Amniotic epithelial cell (primary cell): ENCODE measurements at places on chromosomes 1 and 21.

- DNase-seq: peak; percentile 55
These were observed 720.2 kb downstream of the LTN1 start for GRCh38 chr21:28272272-28272992.

DNA sequence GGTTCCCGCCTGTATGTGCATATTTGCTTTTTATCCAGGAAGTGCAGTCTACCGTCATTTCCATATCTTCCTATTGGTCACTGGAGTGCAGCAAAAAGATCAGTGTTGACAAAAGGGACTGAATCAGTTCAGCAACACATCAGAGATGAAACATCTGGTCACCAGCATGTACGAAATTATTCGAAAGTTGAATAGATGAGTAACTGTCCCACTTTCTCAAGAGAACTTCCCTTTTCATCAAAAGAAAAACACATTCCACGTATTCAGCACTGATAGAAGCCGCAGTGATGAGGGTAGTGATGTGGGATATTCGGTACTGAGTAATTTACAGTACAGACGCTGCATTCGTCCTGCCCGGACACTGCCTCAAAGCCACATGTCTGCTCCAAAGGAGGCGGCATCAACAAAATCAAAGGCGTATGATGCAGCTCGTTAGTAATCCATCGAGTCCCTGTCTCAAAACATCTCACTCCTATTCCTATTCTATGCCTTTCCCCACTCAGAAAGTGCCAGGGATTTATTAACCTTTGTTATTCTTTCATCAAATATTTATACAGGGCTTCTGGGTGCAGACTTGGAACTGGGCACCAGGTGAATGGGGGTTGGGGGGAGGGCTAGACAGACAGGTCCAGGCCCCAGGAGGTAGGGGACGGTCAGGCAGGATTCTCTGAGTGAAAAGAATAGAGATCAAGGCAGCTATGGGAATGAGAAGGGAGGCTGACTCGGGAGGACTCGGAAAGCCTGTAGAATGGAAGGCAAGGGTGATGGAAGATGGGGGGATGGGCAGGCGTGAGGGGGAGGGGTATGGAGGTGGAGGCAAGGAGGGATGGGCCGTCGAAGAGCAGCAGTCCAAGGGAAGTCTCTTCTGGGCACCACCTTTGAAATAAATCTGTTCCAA is 79.5 kb upstream of the SLC45A1 start:
- DNase-seq: peak; percentile 86

DNA sequence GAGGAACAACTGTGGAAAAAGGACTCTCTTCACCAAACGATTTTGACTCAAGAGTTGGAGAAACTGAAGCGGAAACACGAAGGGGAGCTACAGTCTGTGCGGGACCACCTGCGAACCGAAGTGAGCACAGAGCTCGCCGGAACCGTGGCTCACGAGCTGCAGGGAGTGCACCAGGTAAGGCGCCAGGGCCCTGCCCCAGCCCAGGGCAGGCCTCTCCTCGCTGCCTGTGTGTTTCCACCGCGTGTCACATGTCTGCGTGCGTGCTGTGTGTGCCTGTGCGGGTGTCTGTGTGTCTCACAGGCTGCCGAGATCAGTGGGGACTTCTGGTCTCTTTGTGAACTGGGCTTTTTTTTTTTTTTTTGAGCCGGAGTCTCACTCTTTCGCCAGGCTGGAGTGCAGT is 43.0 kb downstream of the PCNT start:
- DNase-seq: no peak

GRCh38 chr1:2067981-2068380 is 17.8 kb downstream of the PRKCZ start:
- DNase-seq: no peak

DNA sequence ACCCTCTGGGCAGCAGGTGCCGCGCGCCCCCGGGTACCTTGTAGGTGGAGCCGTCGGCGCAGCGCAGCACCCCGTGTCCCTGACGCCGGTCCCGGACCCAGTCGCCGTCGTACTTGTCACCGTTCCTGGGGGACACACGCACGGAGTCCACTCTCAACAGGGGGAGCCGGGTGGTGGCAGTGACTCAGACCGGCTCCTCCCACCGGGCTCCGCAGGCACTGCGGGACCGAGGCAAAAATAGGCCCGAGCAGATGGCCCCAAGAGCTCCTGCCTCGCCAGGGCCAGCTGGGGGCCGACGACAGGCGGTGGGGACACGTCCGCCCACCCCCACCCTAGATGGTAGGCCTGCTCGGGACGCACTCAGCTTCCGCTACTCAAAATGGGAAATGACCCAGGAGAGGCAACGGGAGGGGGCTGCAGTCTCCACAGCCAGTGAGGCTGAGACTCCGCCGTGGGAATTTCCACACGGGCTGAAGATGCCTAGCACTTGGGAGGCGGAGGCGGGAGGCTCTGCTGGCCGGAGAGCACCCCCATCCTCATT is 6.3 kb downstream of the MORN1 start:
- DNase-seq: no peak

DNA sequence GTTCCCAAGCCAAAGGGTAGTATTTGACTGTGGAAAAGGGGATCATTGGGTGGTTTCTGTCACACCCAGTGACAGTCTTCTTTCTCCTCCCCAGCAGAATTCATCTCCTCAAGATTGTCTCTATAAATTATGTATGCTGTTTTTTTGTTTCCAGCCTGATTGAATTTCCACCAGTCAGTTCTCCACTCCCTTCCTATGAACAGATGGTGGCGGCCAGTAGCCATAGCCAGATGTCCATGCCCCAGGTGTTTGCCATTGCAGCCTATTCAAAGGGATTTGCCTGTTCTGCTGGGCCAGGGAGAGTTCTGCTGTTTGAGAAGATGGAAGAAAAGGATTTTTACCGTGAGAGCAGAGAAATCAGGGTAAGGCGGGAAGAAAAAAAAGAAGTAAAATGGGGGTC is 12.9 kb downstream of the CFAP57 start:
- no peak for DNase-seq

GRCh38 chr1:31811605-31812004 is 4.2 kb downstream of the SPOCD1 start:
- DNase-seq: peak; percentile 62

DNA sequence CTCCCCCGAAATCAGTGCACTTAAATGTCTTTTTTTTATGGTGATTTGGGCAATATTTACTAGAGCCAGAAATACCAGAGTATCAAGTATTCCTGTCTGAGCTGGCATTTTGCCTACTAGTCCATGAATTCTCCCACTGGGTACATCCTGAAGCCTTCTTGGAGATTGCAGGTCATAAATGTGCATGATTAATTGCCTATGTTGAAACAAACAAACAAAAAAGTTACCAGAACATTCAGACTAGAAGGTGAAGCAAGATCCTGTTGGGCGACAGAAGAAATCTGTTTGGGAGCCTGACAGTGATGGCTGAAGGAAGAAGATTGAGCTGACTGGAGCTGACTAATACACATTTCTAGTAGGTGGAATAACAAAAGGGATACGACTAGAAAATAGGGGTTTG is 127.4 kb upstream of the NRIP1 start:
- DNase-seq: peak; percentile 85

- DNase-seq: no peak
These were observed 17.7 kb downstream of the AGRN start for GRCh38 chr1:1037366-1038327.

DNA sequence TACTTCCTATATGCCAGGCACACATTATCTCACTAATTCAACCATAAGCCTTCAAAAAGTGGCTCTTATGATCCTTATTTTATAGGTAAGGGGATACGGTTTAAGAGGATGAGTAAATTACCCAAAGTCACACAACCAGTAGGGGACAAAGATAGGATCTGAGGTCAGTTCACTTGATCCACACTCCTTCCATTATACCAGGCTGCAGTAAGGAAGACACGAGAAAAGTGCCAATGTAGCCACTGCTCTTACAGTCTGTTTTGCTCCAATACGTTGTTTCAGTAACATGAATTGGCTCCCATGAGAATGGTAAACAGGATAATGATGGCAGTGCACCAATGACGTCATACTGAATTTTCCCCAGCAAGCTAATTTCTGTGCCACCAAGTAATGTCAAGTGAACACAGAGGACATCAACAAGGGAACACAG is 15.4 kb upstream of the GUCA2A start:
- DNase-seq: no peak

- no peak for DNase-seq
These were observed 154.6 kb downstream of the RGS7 start for GRCh38 chr1:241202401-241202800.

GRCh38 chr1:33685256-33685655 is 178.6 kb upstream of the HMGB4 start:
- no peak for DNase-seq

- no peak for DNase-seq
These were observed 40.2 kb downstream of the ADAMTS1 start for GRCh38 chr21:26804895-26805609.

DNA sequence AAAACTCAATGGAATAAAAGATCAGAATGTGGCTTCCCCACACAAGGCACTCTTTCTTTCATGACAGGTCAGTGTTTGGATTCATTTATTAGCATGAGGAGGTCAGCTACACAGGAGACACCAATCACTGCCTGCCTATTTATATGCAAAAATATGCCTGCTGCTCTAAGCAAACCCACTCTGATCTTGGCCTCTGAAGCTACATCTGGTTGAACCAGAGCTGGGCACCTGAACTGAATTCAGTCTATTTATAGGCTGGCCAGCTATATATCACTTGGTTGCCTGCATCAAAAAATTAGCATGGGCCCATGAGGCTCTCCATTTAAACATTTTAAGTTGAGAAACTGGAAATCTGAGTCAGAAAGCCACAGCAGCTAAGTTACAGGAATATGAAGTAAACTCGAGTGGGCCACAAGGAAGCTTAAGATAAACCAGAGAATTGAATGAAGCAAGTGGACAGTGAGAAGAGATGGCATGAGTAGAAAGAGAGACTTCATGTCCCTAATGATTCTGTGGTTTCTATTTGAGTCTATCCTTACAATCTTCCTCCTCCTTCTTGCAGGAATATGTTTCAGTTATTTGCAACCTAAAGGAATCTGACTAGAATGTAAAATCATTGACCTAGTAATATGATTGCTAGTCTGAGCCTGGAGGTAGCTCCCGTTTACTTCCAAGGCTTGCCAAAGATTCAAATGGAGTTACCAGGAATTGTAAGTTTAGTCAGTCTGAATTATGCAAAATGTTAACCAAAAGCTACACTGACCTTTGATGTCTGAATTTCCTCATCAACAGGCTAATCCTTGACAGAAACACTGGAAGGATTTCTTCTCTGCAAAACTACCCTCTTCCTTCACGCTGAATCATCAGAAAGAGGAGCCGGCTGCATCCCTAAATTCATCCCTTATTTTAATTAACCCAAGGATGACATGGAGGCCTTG is 17.7 kb downstream of the DDAH1 start:
- DNase-seq: peak; percentile 76

DNA sequence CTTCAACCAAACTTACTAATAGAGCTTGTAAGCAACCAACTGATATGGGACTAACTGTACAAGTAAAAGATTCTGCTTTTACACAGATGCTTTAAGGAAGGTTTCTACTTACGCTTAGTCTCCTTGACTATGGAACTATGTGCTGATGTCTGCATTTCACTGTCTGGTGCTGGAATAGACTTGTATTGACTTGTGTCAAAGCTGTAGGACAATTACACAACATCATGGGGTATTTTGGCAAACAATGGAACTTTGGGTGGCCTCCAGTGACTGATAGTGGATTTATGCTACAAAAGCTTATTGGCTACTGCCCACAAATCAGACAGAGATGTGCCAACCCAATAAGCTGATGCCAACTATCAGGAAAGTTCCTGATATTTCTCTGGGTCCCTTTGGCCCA is 10.6 kb downstream of the CBR1 start:
- no peak for DNase-seq

GRCh38 chr1:234229581-234230387 is 143.5 kb upstream of the COA6 start:
- no peak for DNase-seq

GRCh38 chr1:184620469-184620868 is 134.2 kb downstream of the EDEM3 start:
- DNase-seq: no peak

- DNase-seq: peak; percentile 76
These were observed 389.1 kb downstream of the HLX start for GRCh38 chr1:221268295-221268694.

DNA sequence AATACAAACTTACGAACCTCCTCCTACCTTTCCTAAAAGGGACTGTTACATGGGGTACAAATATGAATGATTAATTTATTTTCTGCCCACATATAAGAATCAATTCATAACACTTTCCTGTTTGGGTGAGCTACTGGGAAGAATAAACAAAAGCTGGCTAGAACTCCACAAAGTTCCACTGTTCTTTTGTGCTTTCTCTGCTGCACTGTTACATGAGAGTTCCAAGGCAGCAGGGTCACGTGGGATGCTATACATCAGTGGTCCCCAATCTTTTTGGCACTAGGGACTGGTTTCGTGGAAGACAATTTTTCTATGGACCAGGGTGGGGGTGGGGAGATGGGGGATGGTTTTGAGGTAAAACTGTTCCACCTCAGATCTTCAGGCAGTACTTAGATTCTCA is 2.2 kb upstream of the ANGPTL7 start:
- no peak for DNase-seq

- no peak for DNase-seq
These were observed 9.9 kb downstream of the TTC3 start for GRCh38 chr21:37082856-37083528.

- DNase-seq: no peak
These were observed 3.2 kb upstream of the ARTN start for GRCh38 chr1:43930168-43930948.

- no peak for DNase-seq
These were observed 109.9 kb downstream of the LACTBL1 start for GRCh38 chr1:22862752-22863151.

DNA sequence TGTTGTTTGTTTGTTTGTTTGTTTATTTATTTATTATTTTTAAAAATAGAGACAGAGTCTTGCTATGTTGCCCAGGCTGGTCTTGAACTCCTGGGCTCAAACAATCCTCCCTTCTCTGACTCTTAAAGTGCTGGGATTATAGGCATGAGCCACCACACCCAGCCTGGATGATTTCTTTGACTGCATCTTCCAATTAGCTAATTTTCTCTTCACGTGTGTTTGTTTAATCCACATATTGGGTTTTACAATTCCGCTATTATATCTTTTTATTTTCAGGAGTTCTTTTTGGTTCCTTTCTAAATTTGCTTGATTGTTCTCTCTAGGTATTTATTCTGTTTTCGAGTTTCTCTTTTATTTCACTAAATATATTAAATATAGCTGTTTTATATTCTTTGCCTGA is 19.8 kb downstream of the SH3BGR start:
- no peak for DNase-seq

GRCh38 chr1:235442788-235443429 is 61.3 kb downstream of the B3GALNT2 start:
- DNase-seq: peak; percentile 74

DNA sequence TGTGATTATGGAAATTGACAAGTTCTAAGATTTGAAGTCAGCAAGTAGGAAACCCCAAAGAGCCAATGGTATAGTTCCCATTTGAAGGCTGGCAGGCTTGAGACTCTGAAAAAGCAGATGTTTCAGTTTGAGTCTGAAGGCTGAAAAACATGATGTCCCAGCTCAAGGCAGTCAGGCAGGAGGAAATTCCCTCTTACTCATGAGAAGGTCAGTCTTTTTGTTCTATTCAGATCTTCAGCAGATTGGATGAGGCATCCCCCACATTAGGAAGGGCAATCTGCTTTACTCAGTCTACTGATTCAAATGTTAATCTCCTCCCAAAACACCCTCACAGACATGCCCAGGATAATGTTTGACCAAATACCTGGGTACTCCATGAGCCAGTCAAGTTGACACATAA is 372.5 kb upstream of the ST6GALNAC5 start:
- no peak for DNase-seq
